ENCODE measurements at places on chromosomes 16 and 17.
A peak's percentile ranks its signal among the peaks of the same experiment; 100 is the strongest.

DNA sequence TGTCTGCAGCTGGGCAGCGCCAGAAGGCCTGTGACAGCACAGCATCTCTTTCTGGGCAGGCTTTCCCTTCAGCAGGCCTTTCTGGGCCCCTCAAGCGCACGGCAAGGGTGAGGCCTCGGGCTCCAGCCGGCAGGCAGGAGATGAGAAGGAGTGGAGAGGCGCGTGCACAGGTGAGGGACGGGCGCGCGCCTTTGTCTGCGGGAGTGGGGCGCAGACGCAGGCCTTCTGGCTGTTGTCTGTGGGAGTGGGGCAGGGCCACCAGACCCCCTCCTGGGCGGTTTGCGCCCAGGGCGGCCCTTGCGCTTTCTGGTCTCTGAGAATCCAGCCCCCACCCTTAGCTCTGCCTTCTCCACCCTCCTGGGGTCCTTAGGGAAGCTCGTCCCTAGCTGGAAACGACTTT, 6.5 kb downstream of the ZNF205 start:
- no peak for DNase-seq

GRCh38 chr17:7341842-7342241, 5.5 kb downstream of the ACAP1 start:
- DNase-seq = no peak

- DNase-seq = peak; percentile 87
Measured at GRCh38 chr16:27318392-27319256, 4.8 kb downstream of the IL4R start.

- DNase-seq = no peak
Measured at GRCh38 chr16:57624044-57624688, 4.3 kb upstream of the ADGRG1 start.

DNA sequence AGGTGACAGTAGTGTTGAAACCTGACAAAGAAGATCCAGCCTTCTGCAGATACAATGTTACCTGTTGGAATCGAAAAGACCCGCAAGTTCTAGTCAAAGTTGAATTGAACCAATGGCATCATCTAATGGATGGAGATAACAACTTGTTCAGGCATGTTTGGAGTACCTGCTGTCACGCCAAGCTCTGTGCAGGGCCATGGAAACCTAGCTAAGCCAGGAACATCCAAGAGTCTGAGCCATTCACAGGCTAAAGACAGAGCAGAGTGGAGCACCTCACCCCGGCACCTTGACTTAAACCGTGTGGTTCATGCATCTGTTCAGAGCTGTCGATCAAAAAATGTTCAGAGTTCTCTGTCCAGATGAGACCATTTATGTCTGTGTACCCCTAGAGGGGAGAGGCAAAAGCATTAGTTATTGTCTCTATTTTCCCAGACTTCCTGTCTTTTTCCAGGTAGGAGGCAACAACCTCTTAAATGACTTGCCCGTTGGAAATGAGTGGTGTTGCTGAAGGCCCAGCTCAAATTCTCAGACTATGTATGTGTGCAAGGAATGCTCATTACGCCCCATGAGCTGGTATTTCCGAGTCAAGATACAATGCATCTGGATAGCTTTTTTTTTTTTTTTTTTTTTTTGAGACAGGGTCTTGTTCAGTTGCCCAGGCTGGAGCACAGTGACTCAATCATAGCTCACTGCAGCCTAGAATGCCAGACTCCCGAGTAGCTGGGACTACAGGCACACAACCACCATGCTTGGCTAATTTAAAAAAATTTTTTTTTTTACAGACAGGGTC, 44.9 kb upstream of the XYLT1 start:
- no peak for DNase-seq

GRCh38 chr17:17254036-17254435, 17.1 kb upstream of the FLCN start:
- DNase-seq = no peak

- DNase-seq = no peak
Measured at GRCh38 chr16:4021070-4021779, 95.0 kb downstream of the ADCY9 start.

DNA sequence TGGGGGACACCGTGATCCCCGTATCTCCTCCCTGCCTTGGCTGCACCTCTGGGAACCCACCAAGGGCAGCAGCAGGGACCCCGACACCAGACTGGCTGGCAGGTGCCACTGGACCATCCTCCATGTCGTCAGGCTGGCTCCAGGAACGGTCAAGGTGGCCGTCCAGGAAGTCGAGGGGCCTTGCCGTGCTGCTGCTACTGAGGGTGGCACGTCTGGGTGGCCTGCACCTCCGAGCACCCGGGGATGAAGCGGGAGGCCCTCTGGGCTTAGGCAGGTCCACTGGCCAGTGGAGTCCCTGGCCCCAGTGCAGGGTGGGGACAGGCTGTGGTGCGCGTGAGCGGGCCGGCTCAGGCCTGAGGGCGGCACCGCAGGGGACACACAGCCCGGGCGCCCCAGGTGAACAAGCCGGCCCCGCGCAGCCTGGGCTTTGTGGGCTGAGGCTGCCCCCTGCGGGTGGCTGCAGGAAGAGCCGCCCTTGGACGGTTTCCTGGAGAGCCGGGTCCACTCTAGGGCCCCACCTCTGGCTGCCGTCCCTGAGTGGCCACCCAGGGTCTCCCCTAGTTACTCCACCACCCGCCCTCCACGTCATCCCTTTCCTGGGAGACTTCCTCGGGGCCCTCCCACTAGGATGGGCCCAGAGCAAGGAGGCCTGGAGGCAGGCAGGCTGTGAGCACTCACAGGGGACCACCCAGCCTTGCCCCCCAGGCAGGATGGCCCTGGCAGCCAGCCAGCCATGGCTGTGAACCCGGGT, 42.8 kb upstream of the ZC3H18 start:
- peak; percentile 52 for DNase-seq

DNA sequence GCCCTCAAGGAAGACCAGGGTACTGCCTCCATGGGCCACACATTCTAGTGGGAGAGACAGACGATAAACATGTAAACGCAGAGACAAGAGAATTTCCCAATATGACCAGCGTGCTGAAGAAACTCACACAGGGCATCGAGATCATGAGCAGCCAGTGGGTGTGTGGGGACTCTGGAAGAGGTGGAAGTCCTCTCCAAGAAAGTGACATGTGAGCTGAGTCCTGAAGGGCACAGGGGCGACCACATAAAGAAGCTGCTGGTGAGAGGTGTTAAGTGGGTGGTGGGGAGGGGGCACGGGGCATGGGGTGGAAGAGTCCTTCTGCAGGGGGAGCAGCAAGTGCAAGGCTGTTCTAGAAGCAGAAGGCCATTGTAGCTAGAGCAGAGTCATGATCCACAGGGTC, 21.0 kb upstream of the RAP1GAP2 start:
- DNase-seq = no peak

- DNase-seq = no peak
Measured at GRCh38 chr16:85451641-85452363, 161.3 kb upstream of the GSE1 start.

DNA sequence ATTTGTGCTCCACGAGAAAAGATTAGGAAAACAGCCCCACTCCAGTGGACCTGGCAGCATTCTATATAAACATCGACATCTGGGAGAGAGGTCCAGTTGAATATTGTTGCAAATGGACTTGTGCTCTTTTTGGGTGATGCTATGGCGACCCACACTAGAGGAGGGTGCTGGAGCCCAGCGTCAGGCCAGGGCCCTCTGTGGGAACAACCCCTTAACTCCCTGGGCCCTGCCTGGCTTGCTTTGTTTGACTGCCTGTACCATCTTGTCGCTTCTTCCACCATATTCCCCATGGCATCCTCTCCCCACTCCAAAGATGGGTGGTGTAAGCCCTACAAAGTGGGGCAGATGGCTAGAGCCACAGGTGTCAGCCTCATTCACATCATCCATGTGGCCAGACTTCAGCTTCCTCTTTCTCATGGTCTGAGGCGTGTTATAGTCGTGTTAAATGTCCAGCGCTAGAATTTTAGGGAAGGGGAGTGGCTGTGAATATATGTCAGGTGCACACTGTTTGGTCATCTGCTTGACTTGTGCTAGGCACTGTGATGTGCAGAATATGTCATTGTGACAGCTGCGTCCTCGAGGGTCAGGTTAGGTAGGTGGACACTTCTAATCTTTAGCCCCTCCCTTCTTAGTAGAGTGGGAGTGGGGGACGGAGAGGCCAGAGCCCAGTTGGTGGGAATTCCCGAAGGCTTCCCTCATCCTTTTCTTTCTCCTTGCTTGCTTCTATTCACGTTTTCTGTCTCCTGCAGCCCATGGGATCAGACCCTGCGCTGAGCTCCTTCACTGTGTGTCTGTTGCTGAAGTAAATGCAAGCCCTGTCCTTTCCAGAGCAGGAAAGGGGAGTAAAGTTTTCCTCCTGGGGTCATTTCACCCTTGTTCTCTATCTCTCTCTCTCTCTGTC, 49.8 kb downstream of the MPRIP start:
- no peak for DNase-seq

DNA sequence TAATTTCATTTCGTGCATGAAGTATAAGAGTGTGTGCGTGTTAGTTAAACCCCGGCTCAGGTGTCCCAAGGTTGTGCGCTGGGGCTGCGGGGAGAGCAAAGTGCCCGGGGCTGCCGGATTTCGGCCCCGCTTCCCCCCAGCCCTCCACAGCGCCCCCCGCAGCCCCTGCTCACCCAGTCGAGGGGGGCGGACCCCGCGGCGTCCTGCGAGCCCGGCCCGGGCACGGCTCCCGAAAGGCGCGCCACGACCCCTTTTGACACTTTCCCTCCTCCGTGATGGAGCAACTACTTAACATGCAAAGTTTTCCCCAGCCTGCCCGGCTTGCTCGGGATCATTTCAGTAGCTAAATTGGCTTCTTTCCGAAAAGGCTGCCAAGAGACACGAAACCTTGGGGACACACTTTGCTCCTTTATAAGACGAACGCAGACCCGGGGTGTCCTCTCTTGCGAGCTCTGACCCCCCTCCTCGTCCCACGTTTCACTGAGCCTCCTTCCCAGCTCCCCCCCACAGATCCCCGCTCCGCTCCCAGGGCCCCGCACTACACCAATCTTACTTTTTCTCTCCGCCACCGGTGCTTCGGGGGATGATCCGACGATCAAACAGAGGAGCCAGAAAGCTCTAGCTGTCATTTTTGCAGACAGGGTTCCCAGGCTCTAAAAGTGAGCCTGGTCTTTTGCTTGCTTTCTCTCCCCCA, 552 bp downstream of the C17orf58 start:
- DNase-seq = no peak

DNA sequence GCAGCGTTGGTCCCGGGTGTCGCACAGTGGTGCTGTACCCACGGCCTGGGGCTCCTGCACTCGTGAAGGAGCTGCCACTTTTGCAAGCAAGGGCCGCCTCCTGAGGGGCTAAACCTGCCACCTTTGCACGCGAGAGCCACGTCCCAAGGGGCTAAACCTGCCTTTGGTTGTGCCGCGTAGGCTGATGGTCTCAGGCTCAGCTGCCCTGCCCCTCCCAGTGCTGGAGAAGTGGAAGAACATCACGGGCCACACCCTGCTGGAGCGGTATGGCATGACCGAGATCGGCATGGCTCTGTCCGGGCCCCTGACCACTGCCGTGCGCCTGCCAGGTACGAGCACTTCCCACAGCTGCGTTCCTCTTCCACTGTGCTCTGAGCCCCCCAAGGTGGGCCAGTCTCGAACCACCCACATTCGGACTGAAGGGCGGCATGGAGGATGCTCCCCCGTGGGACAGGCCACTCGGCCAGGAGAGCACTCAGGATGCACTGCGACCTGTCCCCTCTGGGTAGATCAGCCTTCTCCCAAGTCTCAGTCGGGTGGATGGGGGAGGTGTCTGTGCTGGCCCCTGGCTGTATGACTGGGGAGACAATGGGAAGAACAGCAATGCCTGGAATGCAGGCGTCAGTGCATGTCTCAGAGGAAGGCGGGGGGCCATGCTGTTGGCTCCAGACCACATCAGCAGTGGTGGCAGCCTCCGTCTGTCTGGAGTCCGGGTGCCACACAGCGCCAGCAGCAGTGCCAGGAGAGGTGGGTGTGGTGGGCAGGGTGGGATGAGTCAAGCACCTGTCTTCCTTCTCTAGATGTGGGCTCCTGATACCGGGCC, 20.7 kb downstream of the ACSF3 start:
- DNase-seq = no peak

DNA sequence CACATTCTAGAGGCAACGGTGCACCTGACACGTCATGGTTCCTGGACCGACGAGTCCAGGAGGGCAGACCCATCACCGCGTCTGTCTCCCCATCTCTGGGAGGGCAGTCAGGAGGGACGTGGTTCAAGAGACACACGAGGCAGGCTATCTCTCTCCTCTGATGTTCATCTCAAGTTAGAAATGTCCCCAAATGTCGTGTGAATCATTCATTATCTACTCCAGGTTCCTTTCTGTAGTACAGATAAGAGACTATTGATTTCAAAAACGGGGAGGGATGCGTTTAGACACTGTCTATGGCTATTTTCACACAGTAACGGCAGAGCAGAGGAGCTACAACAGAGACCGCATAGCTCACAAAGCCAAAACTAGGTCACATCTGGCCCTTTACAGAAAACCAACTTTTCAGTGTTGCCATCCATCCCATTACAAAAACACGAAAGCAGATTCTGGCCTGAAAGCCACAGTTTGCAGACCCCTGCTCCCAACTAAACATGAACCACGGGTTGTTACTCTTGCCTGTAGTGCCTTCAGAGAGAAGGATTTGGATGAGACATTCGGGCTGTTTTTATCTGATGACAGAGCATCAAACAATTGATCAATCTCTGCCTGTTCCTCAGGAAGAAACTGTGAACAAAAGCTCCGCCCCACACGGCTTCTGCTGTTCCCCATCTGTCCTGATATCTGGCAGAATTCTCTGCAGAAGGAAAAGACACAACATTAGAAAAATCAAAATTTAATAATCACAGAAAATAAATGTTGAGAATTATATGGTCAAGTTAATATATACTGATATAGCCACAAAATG, 6.8 kb downstream of the MEAK7 start:
- no peak for DNase-seq

GRCh38 chr16:1364510-1364909, 12.8 kb downstream of the GNPTG start:
- DNase-seq = no peak

DNA sequence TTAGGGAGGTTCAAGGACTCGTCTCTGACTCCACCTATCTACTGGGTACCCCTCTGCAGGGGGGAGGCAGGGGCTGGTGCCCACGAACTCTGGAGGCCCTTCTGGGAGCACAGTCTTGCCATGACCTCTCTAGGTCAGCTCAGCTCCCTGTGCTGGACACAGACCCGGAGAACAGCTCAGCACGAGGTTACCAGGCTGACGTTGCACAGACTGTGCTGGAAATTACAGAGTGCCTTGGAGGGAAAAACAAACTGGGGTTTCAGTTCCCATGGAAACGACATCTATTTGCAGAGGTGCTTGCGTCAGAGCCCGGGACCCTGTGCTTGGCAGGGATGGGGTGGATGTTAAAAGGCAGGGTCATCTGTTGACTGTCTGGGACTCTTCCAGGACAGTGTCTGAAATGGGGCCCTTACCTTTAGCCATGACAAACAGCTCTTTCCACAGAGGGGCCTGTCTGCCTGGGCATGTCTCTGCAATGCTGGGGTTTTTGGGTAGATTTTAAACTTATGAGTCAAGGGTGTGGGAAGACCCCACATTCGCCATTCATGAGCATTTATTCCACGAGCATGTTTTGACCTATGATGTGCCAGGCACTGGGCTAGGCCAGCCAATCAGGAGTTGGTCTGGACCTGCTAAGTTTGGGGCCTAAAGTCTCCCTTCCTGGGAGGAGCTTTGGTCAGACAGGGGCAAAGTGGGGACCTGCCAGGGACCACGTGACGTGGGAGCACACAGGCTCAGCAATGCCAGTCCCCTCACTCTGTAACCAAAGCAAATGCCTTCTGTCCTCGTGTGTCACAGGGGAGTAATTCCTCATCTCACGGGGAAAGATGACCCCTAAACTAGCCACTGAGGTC, 22.5 kb downstream of the CCR7 start:
- DNase-seq = no peak

Measured in activated CD4-positive, alpha-beta T cell treated with anti-CD3 and anti-CD28 coated beads, Interleukin-2, Interleukin-4, amounts not matched to agents 100 ng/mL and 50 ng/mL, durations not matched to agents 16 hours and 8 hours (primary cell).